ENCODE measurements at places on chromosomes 11 and 22. TPM values are rescaled to one million over a fixed set of nuclear protein-coding genes. Genes with fewer than 3 reads are reported as not detected.

The ANGPTL5 gene
- 0.25 TPM for total RNA-seq

The BDNF gene
- total RNA-seq, result 5.2 TPM

The DSCAML1 gene
- total RNA-seq, result 9.1 TPM

The PRDM11 gene
- total RNA-seq, result 8.4 TPM

The AIFM3 gene
- 2.5 TPM for total RNA-seq
